ENCODE measurements at places on chromosomes 7 and 10.

DNA sequence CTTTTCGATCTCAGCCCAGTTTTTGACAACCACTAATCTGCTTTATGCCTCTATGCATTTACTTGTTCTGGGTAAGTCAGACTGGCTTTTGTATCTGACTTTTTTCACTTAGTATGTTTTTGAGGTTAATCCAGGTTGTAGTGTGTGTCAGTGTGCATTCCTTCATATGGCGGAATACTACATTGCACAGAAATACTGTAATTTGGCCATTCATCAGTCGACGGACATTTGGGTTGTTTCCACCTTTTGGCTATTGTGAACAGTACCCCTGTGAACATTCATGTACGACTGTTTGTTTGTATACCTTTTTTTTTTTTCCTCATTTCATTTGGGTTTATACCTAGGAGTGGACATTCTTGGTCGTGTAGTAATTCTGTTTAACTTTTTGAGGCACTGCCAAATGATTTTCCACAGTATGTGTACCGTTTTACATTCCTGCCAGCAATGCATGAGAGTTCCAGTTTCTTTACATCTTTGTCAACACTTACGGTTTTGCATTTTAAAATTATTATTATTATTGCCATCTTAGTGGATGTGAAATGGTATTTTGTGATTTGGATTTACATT lies 57.4 kb downstream of the MKLN1 start:
- DNase-seq = no peak

DNA sequence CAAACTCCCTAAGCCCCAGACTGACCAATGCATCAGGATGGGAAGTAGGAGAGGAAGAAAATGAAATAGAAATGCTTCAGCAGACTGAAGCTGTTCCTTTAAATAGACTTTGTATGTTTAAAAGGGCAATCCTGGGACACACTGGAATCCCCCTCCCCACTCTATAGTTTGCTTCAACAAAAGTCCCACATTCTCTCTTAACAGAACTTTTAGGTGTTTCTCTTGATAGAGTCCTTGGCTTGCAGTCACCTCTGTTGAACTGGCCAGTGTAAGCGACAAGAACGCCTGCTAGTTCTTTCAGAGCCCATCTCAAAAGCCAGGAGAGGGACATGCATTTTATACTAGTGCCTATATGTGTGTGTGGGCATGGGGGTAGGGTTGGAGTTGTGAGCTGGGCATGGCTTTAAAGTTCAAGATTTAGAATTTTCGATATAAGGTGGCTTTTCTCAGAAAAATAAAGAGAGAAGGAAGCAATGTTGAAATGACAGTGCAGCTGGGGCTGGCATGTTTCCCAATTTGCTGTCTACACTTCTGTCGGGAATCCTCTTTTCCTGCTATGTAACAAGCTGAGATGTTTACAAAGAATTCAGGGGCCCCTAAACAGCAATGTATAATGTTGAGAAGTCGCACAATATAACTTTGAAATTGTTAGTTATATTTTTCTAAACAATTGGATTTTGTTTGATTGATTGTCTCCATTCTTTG lies 2.1 kb downstream of the TBX20 start:
- DNase-seq = no peak

DNA sequence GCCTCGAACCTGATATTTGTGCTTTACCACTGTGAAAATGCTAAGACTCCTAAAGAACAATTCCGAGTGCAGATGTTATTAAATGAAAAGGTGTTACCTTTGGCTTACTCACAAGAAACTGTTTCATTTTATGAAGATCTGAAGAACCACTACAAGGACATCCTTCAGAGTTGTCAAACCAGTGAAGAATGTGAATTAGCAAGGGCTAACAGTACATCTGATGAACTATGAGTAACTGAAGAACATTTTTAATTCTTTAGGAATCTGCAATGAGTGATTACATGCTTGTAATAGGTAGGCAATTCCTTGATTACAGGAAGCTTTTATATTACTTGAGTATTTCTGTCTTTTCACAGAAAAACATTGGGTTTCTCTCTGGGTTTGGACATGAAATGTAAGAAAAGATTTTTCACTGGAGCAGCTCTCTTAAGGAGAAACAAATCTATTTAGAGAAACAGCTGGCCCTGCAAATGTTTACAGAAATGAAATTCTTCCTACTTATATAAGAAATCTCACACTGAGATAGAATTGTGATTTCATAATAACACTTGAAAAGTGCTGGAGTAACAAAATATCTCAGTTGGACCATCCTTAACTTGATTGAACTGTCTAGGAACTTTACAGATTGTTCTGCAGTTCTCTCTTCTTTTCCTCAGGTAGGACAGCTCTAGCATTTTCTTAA lies 47.7 kb downstream of the MINPP1 start:
- DNase-seq = no peak

GRCh38 chr7:27459021-27459730 lies 203.5 kb downstream of the HIBADH start:
- DNase-seq = no peak

- DNase-seq = no peak
Observed at GRCh38 chr7:85719981-85720953, 533.4 kb upstream of the SEMA3D start.

DNA sequence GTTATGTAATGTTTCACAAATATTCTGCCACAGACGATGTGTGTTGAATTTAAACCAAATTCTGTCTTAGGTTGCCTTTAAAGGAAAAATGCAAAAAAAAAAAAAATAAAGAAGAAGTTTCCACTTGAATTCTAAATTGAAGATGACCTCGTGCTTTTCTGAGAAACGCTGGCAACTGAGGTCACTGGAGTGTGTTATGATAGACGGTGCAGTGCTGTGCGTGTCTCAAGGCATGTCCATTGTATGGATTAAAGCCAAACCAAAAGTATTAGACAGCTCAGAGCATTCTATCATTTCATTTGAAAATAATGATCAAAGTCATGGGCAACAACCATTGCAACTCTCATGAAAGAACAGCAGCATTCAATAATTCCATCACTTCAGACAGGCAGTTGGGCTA lies 483.9 kb downstream of the GRM8 start:
- DNase-seq = peak; percentile 20

- DNase-seq = peak; percentile 43
Observed at GRCh38 chr10:3099291-3100092, 32.1 kb downstream of the PFKP start.

DNA sequence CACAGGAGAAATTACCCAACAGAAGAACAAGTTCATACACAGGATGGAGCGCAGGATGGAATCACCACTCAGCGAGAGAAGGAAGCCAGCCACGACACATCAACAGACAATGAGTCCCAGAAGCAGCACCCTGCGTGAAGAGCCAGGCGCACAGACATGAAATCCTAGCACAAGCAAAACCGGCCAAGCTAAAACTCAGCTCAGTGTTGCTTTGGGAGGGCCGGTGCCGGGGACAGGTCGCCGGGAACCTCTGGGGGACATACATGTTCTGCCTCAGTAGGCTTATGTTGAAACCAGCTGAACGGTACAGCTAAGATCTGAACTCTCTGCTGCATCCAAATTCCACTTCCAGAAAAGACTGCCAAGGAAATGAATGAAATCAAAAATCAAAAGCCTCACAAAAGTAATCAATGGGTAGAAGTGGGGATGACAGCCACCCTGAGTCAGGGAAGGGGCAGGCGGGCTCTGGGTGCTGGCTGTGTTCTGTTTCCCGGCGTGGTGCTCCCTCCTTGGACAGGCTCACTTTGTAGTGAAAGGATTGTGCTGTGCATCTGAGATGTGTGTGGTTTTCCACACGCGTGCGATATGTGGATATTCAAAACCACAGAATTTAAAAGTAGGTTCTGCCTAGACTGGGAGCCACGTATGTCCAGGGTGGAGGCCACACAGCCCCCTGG lies 114.7 kb downstream of the PDGFA start:
- DNase-seq = no peak

DNA sequence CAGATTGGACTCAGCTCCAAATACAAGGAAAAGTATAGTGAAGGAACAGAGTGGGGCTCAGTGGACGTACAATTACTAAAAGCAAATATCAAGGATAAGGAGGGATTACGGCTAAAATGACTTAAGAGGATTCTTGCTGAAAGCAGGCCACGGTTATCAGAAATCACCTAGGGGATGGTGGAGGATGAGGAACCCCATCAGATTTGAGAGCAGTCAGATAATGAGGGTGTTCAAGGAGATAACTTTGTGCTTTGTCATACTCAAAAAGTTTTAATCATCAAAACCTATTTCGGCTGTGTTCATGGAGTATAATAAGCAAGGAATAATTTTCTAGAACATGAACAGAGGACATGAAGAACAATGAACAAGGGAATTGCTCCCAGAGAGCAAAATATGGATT lies 275.8 kb downstream of the SEMA3D start:
- DNase-seq = no peak

- no peak for DNase-seq
Observed at GRCh38 chr10:89438525-89438924, 24.2 kb downstream of the IFIT5 start.

DNA sequence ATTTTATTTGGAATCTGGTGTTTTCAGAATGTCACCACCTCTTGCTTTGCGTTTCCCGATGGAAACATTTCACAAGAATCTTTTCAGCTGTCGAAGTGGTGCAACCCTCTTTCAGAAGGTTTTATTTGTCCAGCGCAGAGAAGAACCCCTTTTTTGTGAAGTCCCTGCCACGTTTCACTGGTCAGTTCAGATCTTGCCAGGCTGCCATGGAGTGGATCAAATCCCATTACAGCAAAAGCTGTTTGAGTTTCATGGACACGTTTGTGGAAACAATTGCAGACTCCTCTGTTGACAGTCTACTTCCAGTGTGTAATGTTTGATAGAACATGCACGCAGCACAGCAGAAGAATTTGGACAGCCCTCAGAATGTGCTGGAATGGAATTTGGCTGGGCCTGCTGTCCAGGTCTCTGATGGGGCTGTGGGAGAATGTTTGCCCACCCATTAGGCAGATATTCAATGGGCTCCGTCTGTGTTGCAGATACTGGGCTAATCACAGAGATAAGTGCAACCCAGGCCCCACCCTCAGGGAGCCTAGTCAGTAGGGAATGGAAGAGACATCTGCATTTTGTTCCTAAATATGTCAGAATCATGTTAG lies 143.2 kb downstream of the GRK5 start:
- DNase-seq = no peak

DNA sequence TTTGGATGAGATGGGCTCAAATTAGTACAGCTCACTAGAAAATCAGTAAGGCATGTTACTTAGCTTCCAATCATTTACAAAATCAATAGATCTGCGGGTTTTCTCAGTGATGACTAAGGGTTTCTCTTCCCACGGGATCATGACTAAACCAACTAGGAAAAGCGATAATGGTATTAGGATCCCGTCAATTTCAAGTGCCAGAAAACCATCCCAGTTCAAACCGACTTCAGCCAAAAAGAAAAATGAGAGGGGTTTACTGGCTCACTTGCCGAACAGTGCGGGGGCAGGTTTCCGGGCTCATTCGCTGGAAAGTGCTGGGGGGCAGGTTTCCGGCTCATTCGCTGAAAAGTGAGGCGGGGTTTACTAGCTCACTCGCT lies 62.1 kb upstream of the LYZL2 start:
- no peak for DNase-seq

GRCh38 chr7:75987805-75988567 lies 6.4 kb downstream of the TMEM120A start:
- DNase-seq = no peak

DNA sequence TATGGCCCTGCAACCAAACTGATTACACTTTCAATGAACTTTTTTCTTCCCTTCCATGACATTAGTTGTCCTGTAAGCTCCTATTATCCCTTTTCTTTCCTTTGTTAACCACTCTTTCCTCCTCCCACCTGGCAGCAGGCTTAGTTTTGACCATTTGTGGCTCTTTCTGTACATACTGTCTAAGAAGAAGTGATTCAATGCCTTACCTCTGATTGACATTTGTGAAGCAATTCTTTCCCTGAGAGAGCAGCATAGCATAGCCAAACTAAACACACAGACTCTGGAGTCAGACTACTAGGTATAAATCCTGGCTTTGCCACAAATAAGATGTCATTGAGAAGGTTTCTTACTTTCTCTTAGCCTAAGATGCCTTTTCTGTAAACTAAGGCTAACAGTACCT lies 48.9 kb downstream of the AHR start:
- DNase-seq = no peak

DNA sequence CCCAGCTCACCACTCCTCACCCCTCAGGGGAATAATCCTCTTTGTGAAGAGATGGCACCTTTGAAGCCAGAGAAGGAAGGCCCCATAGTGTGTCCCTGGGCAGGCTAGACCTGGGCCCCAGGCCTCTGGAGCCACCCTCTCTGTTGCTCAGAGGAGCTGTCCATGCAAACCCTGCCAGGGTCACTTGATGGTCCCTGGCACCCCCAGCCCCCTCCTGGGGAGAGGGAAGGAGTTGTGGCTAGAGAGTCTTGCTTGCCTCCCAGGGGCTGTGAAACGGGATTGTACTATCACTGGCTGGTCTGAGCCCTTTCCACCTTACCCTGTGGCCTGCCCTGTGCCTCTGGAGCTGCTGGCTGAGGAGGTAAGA lies 5.8 kb downstream of the GHRHR start:
- no peak for DNase-seq

DNA sequence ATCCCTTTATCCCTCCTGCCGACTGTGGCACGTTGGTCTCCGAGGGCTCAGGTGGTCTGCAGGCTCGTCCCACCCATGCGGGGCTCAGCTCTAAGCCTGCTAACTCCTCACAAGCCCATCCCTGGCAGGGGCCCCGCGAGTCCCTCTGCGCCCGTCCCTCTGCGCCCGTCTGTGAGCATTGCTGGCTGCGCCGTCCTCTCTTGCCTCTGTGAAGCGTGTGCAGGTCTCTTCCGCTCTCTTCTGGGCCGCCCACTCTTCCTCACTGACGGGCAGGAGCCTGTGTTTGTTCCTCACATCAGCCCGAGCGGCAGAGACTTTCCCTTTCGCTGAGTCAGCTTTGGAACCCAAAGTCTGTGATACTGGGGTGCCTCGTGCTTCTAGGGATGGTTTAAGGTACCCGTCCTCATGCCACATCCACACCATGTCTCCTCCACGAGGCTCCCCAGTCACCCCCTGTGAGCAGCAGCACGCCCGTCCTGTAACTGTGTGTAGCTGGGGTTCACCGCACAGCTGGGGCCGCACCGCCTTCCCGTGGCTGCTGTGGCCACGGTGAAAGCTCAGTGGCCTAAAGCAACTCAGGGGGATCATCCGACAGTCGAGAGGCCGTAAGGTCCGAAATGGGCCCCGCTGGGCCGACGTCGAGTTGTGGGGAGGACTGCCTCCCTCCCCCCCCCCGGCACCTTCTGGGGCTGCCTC lies 35.5 kb downstream of the ADGRA1 start:
- DNase-seq = no peak
